ENCODE measurements at places on chromosomes 6 and 20.
A peak's percentile ranks its signal among the peaks of the same experiment; 100 is the strongest.

DNA sequence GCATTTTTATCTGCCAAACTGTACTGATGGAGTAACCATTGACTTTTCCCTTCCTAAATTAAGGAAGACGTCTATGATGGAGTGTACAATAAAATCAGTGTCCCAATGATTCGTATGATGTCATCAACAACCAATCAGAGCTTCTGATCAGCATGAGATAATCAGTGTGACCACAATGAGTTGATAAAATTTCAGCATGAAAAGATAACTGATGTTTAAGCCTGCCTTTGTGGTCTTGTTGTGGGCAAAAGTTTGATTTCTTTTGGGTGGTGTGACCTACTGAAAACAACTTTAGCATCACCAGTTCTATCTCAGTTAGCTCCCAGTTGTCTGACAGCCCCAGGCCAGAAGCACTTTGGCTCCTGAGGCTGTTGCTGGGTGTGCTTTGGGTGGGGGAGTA, 3.3 kb downstream of the PCIF1 start:
- DNase-seq: no peak

DNA sequence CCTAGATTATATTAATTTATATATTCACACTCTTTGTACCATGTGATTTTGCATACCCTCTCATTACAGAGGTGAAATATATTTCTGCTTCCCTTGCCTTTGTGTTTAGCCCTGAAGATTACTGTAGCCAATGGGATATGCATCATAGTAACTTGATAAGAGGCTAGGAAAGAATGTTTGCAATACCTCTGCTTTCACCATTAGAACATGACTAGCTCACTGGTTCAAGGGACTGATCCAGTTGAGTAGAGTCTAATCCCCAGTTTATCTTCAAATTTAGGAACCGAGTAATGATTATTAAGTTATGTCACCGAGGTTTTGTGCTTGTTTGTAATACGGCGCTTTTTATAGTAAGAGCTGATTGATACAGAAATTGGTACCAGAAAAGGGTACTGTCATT, 552.6 kb upstream of the GJE1 start:
- DNase-seq: no peak

DNA sequence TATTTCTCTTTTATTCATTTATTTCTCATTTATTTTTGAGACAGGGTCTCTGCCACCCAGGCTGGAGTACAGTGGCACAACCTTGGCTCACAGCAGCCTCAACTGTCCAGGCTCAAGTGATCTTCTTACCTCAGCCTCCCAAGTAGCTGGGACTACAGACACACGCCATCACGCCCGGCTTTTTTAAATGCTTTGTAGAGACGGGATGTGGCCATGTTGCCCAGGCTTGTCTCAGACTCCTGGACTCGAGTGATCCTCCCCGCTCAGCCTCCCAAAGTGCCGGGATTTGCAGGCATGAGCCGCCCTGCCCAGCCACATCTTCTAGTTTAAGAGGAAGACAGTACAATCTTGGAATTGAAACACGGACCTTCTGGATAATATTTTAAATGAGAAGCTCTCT, 21.6 kb upstream of the FOXF2 start:
- DNase-seq: no peak

GRCh38 chr6:74410630-74411029, 714.6 kb downstream of the CD109 start:
- no peak for DNase-seq

DNA sequence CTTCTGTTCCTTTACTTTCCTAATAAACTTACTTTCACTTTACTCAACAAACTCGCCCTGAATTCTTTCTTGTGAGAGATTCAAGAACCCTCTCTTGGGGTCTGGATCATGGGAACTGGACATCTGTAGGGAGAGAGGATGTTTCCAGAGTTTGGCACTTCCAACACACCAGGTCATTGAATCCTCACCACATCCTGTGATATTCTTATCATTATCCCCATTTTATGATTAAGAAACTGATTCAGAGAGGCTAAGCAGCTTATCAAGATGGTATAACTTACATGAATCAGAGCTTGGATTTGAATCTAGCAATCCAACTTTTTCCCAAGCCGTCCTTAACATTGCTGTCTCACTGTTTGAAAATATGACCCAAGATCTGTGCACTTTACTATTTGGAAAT, 15.5 kb downstream of the PPIL6 start:
- DNase-seq: no peak

DNA sequence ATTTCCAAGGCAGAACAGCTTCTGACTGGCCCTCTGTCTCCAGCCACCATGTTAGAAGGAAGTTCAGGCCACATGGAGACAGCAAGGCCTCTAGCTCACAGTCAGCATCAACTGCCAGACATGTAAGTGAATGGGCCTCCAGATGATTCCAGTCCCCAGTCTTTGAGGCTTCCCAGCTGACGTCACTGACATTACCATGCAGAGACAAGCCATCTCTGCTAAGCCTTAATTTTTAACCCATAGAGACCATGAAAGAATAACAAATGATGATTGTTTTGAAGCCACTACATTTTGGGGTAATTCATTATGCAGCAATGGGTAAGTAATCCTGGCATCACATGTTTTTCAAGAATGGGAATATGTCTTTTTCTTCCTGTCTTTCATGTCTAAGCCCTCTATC, 11.3 kb upstream of the DEFB129 start:
- no peak for DNase-seq

GRCh38 chr6:123629258-123629941, 7.3 kb downstream of the TRDN start:
- no peak for DNase-seq

GRCh38 chr6:105492706-105493673, 90.1 kb upstream of the PREP start:
- no peak for DNase-seq

- no peak for DNase-seq
Observed at GRCh38 chr6:160036331-160036695, 67.4 kb downstream of the IGF2R start.

GRCh38 chr6:122020588-122021264, 378.7 kb upstream of the HSF2 start:
- no peak for DNase-seq

- no peak for DNase-seq
Observed at GRCh38 chr6:127376685-127377084, 33.3 kb upstream of the ECHDC1 start.

GRCh38 chr6:162055365-162055764, 672.2 kb downstream of the PRKN start:
- no peak for DNase-seq

- no peak for DNase-seq
Observed at GRCh38 chr20:62390317-62391164, 3.6 kb downstream of the RPS21 start.

- no peak for DNase-seq
Observed at GRCh38 chr6:167497428-167498056, 172.7 kb downstream of the TTLL2 start.

GRCh38 chr6:169141671-169142537, 111.7 kb downstream of the THBS2 start:
- DNase-seq: no peak

GRCh38 chr20:48619126-48620101, 208.4 kb downstream of the PREX1 start:
- DNase-seq: no peak

GRCh38 chr6:10315658-10316372, 99.1 kb downstream of the TFAP2A start:
- no peak for DNase-seq

GRCh38 chr6:92504509-92504908, 914.9 kb downstream of the EPHA7 start:
- DNase-seq: no peak

- no peak for DNase-seq
Observed at GRCh38 chr6:137884149-137884909, 17.3 kb downstream of the TNFAIP3 start.

GRCh38 chr6:33288921-33289783, at the start of the genes PFDN6 and WDR46:
Gene PFDN6, plus strand, starts transcription at chr6:33289601. Its CDS starts 256 bp downstream, at chr6:33289857.
Gene WDR46, minus strand, starts transcription at chr6:33289239. Its CDS starts 69 bp downstream, at chr6:33289170.
- no peak for DNase-seq

GRCh38 chr6:27280540-27281000, 31.5 kb downstream of the POM121L2 start:
- DNase-seq: no peak

- no peak for DNase-seq
Observed at GRCh38 chr6:131640576-131640975, 3.5 kb downstream of the ENPP3 start.

- no peak for DNase-seq
Observed at GRCh38 chr6:113696960-113697359, 160.2 kb upstream of the MARCKS start.

- DNase-seq: no peak
Observed at GRCh38 chr6:2749969-2750600, 637 bp downstream of the MYLK4 start.

- no peak for DNase-seq
Observed at GRCh38 chr20:25476106-25477013, 68.9 kb downstream of the GINS1 start.

DNA sequence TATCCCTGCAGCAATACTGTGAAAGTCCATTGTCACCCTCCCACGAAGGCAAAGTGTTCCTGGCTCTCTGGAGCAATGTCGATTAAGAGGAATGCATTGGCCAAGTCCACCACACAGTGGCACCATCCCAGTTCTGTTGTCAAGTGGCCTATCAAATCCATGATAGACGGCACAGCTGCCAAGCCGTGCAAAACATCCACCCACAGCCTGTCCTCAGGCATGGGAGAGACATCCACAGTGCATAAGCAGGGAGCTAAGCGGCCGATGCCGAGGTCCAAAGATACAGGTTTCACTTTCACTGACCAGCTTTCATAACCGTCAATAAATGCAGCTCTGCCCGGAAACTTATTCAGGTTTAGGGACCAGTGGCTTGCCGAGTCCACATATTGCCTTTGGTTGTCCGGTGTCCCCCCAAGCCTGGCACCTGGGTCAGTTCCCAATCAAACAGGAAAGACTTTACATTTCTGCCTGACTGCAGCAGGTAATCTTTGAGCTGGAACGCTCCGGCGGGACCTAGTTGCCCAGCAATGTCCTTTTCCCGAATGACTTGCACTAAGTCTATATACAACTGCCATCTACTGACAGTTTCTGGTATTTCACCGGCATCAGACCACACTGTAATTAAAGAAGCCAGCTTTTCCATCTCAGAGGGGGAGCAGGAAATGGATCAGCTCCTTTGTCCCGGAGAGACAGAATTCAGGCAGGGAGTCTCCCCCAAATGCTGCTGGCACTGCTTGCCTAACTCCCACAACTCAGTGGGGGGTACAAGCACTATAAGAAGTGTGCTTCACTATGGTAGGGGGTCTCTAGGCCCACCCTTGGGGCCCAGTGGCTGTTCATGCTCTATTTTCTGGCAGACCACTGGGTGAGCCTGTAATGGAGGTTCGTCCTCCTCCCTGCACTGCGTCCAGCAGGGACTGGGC, 6.3 kb downstream of the ZKSCAN3 start:
- peak; percentile 85 for DNase-seq

DNA sequence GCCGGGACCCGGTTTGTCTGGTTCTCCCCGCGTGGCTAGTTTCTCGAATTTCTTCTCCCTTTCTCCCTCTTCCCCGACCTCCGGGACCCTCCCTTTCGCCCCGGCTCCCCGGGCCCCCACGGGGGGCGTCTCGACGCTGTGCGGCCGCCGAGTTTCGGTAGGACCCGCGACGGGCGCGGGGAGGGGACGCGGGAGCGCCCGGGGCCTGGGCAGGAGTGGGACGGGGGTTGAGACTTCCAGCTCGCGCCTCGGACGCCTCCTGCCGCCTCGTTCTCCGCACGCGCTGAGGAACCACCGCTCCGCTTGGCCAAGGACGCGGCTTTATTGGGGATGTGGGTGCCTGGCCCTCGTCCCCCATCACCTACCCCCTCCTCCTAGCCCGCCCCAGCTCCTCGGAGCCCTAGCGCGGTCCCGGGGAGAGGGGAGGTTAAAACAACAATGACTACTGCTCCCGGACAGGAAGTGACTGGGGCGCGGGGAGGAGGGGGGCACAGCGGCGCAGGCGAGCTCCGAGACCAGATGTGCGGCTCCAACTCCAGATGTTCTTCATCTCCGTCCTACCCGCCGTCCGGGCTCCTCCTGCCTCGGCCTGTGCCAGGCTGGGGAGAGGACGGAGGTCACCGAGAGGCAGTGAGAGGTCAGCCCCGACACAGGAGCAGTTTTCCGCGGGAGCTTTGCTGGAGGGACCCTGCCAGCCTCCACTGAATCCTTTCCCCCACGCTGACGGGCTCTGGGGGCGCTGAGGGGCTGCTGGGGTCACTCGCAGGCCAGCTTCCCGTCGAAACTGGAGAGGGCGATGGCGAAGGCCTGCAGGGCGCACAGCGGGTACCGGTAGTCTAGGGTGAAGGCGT, 917 bp upstream of the TEAD3 start:
- no peak for DNase-seq

GRCh38 chr6:44373051-44373450, 14.5 kb upstream of the CDC5L start:
- DNase-seq: no peak

GRCh38 chr6:150887978-150888563, 22.6 kb downstream of the MTHFD1L start:
- no peak for DNase-seq

- no peak for DNase-seq
Observed at GRCh38 chr20:52833901-52834300, 138.3 kb upstream of the TSHZ2 start.

- no peak for DNase-seq
Observed at GRCh38 chr20:15292405-15292804, 955.0 kb upstream of the FLRT3 start.

DNA sequence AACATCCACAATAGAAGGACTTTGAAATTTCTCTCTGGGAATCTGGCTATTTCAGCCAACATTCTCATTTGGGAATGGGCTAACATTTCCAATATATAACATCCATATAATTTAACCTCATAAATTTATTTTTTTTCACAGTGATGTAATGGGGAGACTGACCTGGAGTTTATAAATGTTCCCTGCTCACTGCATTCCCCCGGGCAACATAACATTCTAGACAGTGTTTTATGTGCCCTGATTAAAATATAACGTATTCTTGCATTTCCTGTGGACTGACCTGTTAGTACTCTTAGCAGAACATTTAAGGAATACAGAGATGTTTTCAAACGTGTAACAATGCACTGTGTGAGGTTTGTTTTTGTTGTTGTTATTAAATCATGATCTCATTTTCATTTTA, 20.9 kb downstream of the TSHZ2 start:
- DNase-seq: no peak

DNA sequence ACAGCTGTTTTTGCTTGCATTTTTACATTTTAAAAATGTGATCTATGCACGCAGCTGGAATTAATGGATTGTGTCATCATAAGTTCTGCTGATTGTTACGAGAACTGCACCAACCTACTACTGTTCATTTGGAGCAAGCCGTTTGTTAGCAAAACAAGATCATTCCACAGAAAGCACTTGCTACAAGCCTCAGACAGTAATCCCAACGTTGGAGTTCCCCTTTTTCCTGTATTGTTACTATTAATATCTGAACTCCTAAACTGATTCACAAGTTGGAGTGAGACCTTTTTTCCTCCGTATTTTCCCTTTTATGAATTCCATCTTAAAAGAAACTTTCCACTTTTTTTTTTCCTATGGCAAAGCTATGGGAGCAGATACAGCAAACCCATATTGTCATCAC, 3.5 kb downstream of the TENT5A start:
- no peak for DNase-seq

GRCh38 chr20:19492687-19493336, 265.2 kb upstream of the RIN2 start:
- no peak for DNase-seq

- DNase-seq: no peak
Observed at GRCh38 chr6:29451471-29452193, 5.2 kb downstream of the OR11A1 start.

- no peak for DNase-seq
Observed at GRCh38 chr6:110493253-110493800, 16.9 kb upstream of the SLC22A16 start.

- DNase-seq: no peak
Observed at GRCh38 chr6:80434691-80435350, 328.4 kb downstream of the BCKDHB start.

All from iPS DF 6.9 (cell line).